Cortex of kidney (tissue), 1 donor: ENCODE measurements at places on chromosomes 11 and 22.

- DNase-seq: no peak
These were observed 156.0 kb downstream of the PKNOX2 start for GRCh38 chr11:125320347-125321076.

DNA sequence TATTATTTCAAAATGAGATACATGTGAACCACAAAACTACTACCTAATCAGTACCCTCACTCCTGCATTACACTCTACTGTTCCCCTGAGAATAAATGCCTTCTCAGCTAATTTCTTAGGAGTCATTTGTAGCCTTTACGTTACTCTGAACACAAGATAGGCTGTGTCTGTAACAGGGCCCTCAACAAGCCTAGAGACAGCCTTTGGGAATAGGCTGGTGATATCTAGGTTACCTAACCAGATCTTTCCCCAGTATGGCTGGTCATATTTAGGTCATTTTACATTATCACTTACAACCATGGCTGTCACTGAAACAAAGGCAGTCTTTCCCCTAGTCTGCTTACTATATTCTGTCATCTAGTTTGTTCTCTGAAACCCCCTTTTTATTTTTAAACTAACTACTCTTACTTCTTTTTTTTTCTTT lies 14.2 kb downstream of the ATM start:
- DNase-seq: no peak

- no peak for DNase-seq
These were observed 87.7 kb upstream of the ANO3 start for GRCh38 chr11:26244207-26244606.

GRCh38 chr22:42188808-42189447 lies 58.3 kb upstream of the CYP2D6 start:
- no peak for DNase-seq

DNA sequence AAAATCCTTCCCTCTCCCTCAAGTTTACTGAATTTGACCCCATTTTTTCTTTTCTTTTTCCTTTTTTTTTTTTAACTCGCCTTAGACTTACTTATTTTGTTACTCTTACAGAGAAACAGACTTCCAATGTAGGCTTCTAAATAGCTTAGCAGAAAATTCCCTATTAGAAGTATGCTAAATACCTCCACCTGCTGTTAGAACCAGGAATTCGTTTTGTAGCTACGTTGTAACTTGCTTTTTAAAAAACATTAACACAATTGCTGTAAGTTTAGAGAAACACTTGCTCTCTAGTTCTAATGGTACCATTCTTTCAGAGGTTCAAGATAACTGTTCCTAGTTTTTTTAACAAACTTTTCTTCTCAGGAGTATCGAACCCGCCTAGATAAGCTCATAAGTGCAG lies 324.2 kb downstream of the DCDC1 start:
- no peak for DNase-seq

DNA sequence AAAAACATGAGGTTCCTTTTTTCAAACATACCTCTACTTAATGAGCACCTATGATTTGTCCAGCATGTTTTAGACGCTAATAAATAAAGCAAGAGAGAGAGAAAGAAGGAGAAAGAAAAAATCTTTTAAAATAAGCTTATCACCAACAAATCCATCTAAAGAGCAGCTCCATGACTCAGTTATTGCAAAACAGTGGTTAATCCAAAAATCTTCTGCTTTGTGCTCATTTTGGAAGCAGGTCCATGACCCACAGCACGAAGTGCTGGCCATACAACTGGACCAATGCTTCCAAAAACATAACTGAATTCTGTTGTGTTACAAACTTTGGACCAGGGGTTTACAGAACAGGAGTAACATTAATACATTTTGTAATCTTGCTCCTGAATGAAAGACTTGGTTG lies 696.6 kb downstream of the KCNA4 start:
- no peak for DNase-seq

DNA sequence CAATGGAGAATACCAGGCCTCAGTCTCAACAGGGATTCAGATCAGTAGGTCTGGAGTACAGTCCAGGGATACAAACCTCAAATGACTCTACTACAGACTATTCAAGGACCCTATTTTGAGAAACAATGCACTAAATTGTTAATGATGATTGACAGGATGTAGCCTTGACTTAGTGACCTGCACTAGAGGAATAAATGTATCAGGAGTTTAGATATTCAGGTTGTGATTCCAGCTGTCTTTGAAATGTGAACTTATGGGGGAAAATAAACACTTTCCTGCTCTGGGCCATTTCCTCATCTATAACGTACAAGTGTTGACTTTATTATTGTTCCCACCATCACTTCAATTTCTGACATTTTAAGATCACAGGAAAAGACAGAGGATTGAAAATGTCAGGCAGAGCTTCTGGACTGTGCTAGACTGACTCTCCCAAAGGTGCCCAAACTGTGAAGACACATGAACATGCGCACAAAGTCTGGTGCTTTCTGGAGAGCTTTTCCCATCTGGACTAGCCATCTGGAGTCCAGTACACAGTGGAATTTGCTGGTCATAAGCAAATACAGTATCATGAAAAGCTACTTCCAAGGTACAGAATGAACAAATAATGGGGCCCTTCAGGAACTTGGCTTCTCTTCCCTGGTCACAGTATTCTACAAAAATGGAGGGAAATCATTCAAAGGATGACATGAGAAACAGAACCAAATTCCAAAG lies 110.4 kb downstream of the USP35 start:
- no peak for DNase-seq

DNA sequence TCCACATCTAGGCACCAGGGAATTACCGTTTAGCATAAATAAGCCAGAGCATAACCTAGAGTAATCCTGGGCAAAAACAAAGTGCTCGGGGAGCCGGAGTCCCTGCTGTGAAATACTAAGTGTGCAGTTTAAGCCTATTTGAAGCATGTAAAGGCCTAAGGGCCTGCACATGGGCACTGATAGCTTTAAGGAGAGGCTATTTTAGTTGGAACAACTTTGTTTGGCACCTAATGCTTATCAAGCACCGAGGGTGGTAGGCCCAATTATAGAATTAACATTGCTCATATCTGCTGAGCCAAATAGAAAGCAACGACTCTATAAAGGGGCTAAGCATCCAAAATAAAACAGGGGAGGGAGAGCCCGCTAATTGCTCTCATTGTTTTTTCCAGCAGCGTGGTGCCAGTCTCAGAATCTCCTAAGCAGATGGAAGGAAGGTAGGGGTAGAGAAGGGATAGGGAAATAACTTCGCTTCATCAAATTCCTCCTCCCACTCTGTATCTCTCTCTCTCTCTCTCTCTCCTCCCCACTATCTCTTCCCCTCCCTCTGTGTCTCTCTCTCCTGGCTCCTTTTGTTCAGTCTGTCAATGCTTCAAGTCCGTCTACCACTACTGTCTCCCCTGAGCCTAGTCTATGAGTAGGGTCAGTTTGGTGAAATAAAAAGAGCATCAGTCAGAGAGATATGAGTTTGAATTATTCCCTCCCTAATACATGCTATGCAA lies 292.8 kb downstream of the NXPE2 start:
- no peak for DNase-seq

- no peak for DNase-seq
These were observed 30.2 kb upstream of the LINC01488 start for GRCh38 chr11:69451289-69451688.

GRCh38 chr22:23513705-23514104 lies 66.4 kb downstream of the IGLL1 start:
- no peak for DNase-seq
